ENCODE measurements at places on chromosomes 12 and 14.

- no peak for DNase-seq
These were observed 88.7 kb upstream of the RAP1B start for GRCh38 chr12:68521848-68522502.

DNA sequence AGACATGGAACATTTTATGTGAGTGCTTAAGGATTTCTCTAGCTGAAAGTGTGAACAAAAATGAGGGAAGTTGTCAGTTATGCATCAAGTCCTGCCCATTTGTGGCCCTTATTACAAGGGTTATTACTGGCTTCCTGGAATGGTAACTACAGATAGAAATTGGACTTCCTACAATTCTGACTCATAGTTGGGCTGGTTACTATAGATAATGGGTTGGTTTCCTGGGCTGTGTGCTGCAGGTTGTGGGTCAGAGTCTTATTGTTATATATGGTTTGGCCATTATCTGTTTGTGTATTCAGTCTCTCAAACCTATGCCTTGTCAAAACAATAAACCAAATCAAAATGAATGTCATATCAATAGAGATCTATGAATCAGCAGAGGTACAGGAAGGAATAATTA lies 313.7 kb downstream of the ADAMTS20 start:
- DNase-seq, result no peak

- DNase-seq, result no peak
These were observed 9.8 kb upstream of the MCRS1 start for GRCh38 chr12:49577589-49578315.

- peak; percentile 71 for DNase-seq
These were observed 522 bp downstream of the TUBA1A start for GRCh38 chr12:49188201-49188915.

GRCh38 chr14:75979071-75979571 lies 2.7 kb downstream of the TGFB3 start:
- DNase-seq, result no peak

DNA sequence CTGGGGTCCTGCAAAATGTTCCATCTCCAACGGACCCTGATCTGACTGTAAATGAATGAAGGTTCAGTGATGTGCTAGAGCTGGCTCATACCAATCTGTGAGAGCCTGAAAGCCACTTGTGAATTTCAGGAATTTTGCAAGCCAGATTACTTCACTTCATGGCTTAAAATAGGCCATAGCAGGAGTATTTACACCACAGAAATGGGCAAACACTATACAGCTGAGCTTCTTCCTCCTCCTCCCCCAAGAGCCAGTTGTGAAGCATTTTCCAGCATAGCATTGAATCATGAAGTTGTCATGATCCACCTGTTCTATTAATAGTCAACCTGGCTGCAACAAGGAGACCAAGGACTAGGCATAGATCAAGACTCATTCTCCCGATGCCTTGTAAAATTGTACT lies 141.3 kb upstream of the RASSF8 start:
- DNase-seq, result no peak

DNA sequence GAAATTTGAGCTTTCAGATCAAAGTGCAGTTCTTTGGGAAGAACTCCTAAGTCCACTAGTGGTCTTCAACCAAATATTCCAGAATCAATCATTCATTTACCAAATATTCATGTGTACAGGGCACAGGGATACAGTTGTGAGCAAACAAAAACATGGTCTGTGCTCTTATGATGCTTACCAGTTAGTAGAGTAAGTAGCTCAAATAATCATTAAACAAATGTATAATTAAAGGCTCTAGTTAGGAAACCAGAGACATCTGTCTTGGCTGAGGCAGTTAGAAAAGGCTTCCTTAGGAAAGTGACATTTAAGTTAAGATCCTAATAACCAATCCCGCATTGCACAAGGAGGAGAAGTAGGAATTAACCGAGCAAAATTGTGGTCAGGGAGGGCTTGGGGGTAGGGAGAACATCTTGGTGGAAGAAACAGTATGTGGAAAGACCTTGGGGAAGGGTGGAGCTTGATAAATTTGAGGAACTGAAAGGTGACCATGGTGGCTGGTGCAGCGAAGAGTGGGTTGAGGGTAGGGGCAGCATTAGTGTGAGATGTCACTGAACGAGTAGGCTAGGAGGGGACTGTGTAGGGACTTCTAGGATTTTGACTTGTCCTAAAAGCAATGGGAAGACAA lies 40.0 kb downstream of the PEBP1 start:
- DNase-seq, result no peak

- DNase-seq, result no peak
These were observed 183.3 kb downstream of the SSPN start for GRCh38 chr12:26378711-26379110.

DNA sequence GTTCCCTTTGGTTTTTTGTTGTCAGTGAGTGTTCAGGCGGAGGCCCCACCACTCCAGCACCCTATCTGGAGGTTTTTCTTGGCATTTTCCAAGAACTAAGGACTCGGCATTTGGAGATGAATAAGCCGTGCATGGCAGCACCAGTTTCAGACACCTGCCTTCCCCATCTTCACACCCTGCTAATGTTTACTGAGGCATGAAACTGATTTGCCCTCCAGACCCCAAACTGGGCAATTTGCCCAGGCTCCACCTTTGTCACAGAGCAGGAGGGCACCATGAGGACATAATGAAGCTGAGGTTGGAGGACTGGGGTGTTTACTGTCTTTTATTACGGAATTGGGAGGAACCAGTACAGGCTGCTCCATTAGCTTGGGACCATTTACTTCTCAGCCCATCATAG lies 113.4 kb downstream of the LGMN start:
- no peak for DNase-seq

DNA sequence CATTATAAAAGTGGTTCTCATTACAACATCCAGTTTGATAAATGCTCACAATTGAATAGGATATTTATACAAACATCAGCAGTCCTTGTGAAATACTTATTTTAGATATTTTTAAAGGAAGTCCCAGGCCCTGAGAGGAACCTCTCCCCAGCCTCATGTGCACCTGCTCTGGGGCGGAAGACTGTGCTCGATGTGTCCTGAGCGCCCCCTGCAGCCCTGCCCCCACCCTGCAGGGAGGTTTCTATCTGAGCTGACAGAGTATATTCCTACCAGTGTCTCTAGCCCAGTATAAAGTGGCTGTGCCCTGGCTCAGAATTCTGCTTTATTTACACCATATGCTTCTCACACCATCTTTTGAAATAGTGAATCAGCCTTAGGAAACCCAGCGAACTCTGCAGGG lies 1349.1 kb downstream of the TMEM121 start:
- DNase-seq, result no peak
